ENCODE measurements at places on chromosomes 3 and 15. TPM values are rescaled to one million over a fixed set of nuclear protein-coding genes. Genes with fewer than 3 reads are reported as not detected.

The NR2E3 gene
- total RNA-seq: 0.19 TPM

The TMOD2 gene
- 10.5 TPM for total RNA-seq

The ZNF620 gene
- 3.6 TPM for total RNA-seq

The APBA2 gene
- 19.0 TPM for total RNA-seq
